Activated T-cell treated with anti-CD3 and anti-CD28 coated beads for 4 hours (primary cell): ENCODE measurements at places on chromosomes 12 and 14.

DNA sequence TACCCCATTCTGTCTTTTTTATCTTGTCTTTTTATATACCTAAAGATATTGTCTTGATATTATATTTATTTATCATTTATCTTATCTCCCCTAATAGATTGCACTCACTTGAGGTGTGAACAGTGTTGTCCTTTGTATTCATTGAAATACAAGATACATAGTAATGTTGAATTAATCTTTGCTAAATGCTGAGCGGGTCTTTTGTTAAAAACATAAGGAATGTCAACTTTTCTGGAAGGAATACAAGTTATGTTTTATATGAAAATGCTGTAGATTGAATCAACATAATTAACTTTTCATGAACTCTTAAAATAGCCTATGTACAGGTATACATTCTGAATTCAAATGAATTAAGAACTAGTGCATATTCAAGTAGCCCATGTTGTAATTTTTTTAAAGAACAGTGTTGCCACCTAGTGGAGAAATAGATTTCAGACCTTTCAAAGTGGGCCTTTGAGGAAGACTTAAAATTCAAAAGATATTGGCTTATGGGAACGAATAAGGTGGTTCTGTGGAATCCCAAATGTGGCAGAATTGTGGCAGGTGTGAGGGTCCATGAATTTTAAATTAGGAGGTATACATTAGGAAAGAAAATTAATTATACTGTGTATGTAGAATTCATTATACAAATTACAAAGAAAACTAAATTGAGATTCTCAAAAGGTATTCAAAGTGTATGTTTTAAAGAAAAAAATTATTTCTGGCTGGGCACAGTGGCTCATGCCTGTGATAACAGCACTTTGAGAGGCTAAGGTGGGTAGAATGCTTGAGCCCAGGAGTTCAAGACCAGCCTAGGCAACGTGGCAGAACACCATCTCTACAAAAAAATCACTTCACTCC lies 19.1 kb downstream of the BBOF1 start:
- no peak for DNase-seq

GRCh38 chr12:123614110-123614509 lies 12.2 kb downstream of the DDX55 start:
- no peak for DNase-seq

DNA sequence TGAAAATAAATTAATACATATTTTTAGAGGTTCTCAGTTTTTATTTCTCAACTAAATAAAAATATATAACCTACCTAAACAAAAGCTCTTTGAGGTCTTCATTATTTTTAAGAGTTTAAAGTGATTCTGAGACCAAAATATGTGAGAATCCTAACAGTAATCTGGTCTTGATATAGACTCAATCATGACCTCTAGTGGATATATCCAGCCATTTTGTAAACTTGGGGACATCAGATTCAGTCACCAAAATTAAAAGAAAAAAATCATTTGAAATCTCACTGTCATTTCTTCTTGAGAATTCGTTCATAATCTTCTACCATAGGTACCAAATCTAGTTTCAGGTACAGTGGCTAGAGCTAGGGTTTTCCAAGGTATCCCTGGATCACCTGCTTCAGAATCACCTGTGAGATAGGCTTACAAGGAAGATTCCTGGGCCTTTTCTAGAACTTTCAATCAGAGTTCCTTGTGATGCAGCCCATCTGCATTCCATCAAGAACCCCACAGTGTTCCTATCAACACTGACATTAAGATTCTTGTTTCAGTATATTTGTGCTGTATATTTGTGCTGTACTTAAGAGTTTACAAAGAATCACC lies 214.9 kb downstream of the ADAMTS20 start:
- DNase-seq, result no peak

- no peak for DNase-seq
Measured at GRCh38 chr12:7180685-7181084, 8.8 kb upstream of the PEX5 start.

DNA sequence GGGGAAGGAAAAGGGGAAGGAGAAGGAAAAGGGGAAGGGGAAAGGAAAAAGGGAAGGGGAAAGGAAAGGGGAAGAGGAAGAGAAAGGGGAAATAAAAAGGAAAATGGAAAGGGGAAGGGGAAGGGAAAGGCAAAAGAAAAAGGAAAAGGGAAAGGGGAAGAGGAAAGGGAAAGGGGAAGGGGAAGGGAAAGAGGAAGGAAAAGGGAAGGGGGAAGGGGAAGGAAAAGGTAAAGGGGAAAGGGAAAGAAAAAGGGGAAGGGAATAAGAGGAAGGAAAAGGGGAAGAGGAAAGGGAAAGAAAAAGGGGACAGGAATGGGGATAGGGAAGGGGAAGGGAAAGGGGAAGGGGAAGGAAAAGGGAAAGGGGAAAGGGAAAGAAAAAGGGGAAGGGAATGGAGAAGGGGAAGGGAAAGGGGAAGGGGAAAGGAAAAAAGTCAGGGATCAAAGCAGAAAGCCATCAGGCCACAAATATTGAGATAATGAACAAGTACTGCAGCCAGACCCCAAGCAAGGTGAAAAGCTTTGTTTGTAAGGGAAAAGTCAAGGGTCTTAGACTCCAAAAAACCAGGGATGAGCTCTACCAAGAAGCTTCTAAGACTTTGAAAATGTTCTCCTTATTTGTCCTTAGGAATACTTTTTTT lies 20.0 kb downstream of the DICER1 start:
- no peak for DNase-seq

DNA sequence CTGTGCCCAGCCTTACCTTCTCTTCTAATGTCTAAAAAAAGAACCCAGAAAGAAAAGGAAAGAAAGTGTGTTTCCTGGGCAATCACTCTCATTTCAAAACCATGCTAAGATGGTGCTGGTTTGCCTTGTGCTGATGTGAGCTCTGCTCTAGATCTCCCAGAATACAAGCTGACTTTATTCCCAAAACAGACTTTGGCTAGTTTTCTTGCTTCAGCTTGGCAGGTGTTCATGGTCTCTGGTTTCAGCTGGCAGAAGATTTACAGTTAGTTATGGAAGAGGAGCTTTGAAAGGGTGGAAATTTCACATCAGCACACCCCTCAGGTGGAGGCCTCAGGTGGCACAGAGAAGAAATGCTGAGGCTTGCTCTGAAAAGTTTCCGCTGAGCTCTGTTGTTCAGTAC lies 34.4 kb downstream of the PPP1R36 start:
- DNase-seq, result no peak

- no peak for DNase-seq
Measured at GRCh38 chr12:64946132-64946829, 121.8 kb downstream of the TBC1D30 start.

- DNase-seq, result no peak
Measured at GRCh38 chr14:68927956-68928675, 51.0 kb downstream of the ACTN1 start.

DNA sequence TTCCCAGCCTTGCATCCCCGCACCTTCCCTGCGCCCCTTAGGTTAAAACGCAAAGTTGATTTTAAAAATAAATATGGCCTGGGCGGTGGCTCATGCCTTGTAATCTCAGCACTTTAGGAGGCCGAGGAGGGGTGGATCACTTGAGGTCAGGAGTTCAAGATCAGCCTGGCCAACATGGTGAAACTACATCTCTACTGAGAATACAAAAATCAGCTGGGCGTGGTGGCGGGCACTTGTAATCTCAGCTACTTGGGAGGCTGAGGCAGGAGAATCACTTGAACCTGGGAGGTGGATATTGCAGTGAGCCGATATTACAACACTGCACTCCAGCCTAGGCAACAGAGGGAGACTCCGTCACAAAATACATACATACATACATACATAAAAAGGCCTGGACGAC lies 96.0 kb downstream of the GCH1 start:
- no peak for DNase-seq

- DNase-seq, result no peak
Measured at GRCh38 chr12:100238801-100239200, 28.1 kb downstream of the DEPDC4 start.

GRCh38 chr12:132029503-132030300 lies 80.0 kb downstream of the EP400 start:
- no peak for DNase-seq

GRCh38 chr12:26143291-26143690 lies 18.5 kb upstream of the BHLHE41 start:
- no peak for DNase-seq

DNA sequence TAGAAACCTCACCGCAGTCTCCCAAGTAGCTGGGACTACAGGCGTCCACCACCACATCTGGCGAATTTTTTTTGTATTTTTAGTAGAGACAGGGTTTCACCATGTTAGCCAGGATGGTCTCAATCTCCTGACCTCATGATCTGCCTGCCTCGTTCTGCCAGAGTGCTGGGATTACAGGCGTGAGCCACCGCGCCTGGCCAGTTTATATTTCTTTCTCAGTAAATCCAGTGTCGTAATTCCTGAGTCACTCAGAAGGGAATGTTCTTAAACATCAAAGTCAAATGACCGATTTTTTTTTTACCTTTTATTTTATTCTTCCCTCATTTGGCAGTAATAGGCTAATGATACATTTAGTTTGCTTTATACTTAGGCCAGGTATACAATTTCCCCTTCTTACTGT lies 80.5 kb downstream of the FBXO33 start:
- DNase-seq, result no peak

GRCh38 chr12:7130701-7131501 lies 730 bp downstream of the CLSTN3 start:
- no peak for DNase-seq

DNA sequence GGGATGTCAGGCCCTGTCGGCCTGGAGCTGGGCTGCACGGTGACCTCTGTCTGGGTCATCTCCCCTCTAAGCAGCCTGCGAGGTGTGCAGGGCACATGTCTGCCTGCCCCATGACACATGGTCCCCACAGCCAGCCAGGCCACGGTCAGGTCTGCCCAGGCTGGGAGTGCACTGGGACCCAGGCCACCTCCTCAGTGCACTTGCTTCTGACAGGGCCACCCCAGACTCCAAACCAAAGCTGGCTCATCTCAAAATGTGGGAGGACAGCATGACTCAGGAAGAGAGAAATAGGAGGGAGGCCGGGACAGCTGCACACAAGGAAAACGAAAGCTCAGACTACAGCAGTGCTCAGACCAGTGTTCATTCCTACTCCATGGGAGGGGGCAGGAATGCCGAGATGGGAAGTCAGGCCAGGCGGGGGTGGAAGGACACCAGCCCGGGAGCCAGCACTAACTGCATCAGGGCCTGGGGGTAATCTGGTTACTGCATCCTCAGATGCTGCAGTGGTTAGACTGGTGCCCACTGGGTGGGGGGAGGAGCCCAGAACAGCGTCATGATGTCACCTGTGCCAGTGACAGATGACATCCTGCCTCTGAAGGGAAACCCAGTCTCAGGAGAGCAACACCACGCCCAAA lies 4.0 kb downstream of the P2RX2 start:
- no peak for DNase-seq

DNA sequence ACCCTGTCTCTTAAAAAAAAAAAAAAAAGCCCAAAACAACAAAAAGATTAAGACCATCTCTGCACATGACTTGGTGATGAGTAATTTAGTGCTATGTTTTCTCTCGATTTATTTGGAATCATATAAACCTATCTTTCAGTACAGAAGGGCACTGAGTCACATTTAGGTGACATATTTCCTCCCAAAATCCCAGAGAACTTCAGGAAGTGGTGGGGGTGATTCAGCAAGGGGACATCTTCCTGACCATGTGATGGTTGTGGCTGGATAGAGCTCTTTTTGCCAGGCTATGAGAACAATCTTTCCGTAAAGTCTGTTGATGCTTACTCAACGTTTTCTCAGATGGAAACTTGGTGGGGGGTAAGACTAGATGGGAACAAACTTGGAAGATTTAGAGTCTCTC lies 50.0 kb downstream of the PPFIBP1 start:
- no peak for DNase-seq

DNA sequence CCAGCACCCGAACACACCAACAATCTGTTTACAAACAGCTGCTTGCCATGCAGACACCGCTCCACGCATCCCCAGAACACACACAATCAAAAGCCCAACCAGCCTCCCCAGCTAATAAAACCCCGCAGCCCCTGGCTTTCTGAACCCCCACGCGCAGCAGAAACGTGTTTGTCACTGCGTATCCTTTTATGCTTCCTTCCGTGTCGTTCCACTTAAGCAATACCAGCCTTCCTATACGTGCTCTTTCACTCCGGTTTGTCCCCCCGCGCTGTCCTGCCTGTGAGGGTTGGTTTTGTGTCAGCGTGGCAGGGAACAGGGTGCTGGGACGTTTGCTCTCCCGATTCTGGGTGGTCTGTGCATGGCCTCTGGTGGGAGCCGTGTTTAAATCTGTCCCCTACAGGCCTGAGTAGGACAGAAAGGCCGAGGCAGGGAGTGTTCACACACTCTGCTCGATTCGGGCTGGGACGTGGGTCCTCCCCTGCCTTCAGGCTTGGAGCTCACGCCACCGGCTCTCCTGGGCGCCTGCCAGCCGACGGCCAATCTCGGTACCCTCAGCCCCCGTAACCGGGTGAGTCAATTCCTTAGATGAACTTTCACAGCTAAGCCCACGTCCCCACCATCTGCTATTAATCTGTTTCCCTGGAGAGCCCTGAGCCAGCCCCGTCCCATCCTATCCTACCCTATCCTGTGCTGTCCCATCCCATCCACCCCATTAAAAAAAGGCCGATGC lies 60.0 kb downstream of the NOC4L start:
- DNase-seq, result no peak

- no peak for DNase-seq
Measured at GRCh38 chr12:101166866-101167265, 43.2 kb downstream of the SLC5A8 start.

- no peak for DNase-seq
Measured at GRCh38 chr12:119715268-119715620, 47.3 kb downstream of the PRKAB1 start.

DNA sequence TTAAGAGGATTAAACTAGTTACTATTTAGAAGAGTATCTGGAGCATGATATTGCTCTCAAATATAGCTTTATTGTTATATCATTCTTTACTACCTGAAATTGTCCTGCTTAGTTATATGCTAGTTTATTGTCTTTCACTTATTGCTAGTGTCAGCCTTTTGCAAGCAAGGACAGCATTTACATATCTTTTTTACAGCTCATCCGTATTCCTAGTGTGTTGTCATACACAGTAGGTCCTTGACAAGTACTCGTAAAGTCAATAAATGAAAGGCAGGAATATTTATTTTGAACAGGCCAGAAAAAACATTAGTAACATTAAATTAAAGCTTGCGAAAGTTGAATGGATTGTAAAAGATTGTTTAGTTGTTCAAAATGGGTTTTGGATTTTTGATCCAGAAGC lies 35.0 kb downstream of the CRADD start:
- no peak for DNase-seq
